ENCODE measurements at places on chromosomes 4 and X.

- DNase-seq: no peak
These were observed 142.7 kb downstream of the NPNT start for GRCh38 chr4:106038012-106038411.

DNA sequence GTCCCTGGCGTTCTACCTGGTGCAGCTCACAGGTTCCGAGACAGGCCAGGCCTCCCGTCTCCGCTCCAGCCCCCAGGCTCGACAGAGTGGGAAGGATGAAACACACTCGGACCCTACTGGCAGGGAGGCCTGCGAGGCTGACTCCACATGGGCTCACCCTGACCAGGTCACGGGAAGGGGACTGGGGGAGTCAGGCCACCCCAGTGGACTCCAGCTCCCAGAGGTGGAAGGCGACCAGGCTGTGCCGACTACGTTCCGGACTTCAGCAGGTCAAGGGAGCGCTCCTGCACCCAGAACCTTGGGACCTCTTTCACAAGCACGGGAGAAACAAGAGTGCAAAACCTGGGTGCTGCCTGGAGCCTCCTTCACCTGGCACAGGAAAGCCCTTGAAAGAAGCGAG lies 4.6 kb upstream of the IRAK1 start:
- no peak for DNase-seq

DNA sequence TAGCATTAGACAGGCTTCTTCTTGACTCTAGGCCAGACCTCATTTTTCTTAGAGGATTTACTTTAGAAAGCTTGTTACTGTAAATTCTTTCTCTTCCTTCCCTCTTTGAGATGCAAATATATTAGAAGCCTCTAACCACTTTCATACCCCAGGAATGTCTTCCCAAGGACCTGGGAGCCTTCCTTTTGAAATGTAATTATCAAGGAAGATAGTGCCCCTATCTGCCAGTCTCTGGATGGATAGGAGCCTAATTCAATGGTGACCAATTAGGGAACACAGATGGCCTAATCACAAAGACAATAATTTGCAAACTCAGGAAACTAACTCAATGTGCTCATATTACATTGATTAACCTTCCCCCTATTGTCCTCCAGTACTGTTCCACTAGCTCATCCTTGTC lies 145.6 kb upstream of the DCAF8L1 start:
- DNase-seq: no peak

DNA sequence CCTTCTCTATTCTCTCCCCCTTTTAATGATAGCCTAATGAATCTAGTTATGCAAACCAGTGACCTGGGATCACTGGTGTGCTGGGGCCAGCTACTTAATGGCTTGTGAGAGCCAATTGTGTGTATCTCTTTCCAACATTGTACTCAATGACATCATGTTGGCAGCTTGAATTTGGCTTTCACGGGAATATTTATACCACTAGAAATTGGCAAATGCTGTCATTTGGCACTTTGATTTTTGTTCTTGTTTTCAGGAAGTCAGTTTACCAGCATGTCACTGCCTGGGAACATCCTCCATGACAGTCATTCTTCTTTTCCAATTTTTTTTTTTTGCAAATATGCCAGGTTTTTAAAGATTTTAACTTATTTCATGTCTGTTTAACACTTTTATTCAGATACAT lies 1685.3 kb downstream of the STIM2 start:
- DNase-seq: no peak

GRCh38 chr4:20395160-20395773 lies 143.6 kb downstream of the SLIT2 start:
- DNase-seq: peak; percentile 59

DNA sequence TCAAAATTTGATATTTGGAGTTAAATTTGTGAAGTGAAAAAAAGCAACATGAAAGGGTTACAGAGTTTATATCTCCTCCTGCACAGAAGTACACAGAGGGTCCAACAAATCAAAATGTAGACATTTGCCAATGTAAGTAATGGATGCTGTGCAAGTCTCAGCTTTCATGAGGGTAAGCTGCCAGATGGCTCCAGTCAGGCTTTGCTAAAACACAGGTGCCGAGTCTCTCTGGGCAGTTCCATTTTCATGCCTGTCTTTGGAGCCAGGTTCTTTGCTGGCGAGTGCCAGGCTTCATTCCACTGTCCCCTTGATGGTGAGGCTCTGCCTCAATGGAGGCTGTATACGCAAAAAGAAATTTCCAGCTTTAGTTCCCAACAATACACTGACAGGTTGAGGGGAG lies 27.9 kb downstream of the SLC4A4 start:
- DNase-seq: no peak

GRCh38 chrX:114842181-114842580 lies 175.2 kb downstream of the IL13RA2 start:
- DNase-seq: no peak

- DNase-seq: no peak
These were observed 2.1 kb upstream of the RHOH start for GRCh38 chr4:40194602-40195161.

GRCh38 chr4:56859841-56860240 lies 38.3 kb upstream of the SPINK2 start:
- DNase-seq: no peak

GRCh38 chr4:177901786-177902185 lies 459.5 kb upstream of the AGA start:
- no peak for DNase-seq

DNA sequence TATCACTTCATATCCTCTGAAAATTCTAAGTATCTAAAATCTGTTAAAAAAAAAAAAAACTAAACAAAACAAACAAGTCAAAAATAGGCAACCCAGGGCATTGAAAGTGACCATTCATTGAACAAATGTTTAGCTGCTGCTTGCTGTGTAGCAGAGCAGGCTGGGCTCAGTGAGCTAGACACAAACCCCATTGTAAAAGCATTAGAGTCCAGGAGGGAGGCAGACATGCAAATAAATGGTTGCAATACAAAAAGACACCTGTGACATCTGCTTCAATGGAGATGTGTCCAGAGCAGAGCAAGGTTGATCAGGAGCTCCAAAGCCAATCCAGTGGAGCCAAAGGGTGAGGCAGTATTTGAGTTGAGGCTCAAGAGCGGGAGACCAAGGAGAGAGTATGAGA lies 267.3 kb upstream of the GATB start:
- no peak for DNase-seq

DNA sequence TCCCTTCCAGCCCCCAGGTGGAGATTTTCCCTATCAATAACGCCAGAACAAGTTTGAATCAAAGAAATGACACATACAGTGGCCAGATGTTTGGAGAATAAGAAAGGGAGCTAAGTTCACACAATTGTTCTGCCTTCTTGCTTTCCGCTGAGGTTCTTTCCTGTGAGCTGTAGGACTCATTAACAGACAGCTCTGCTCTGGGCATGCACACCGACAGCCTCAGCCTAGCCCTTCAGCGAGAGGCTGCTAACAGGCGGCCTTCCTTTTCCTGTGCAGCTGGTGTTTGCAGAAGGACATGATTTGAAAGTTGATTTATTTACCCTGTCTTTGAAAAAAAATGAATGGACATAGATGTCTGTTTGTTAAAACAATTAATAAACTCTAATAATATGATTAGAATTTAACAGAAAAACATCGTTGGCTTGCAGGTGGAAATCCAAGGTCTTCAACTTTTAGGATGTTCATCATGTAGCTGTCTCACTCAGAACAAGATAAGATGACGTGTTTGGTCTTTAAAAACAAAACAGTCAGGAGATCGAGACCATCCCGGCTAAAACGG lies 183.3 kb downstream of the KDR start:
- DNase-seq: no peak

GRCh38 chrX:16063921-16064320 lies 59.4 kb upstream of the GRPR start:
- no peak for DNase-seq

GRCh38 chrX:54044126-54044876 lies at the start of gene PHF8:
PHF8 (minus strand) TSS chrX:54044473; CDS start chrX:54042728, 1,745 bp downstream.
- DNase-seq: peak; percentile 93

GRCh38 chrX:10106806-10107205 lies 50.0 kb upstream of the CLCN4 start:
- DNase-seq: no peak

- no peak for DNase-seq
These were observed 13.1 kb downstream of the SLC25A5 start for GRCh38 chrX:119481323-119481801.

GRCh38 chr4:61376301-61376700 lies 176.2 kb downstream of the ADGRL3 start:
- DNase-seq: no peak

GRCh38 chrX:150508451-150509367 lies 59.7 kb upstream of the MTM1 start:
- DNase-seq: no peak

GRCh38 chr4:184424993-184425758 lies 49.2 kb downstream of the IRF2 start:
- DNase-seq: no peak

GRCh38 chr4:110480746-110481271 lies 4.9 kb downstream of the ENPEP start:
- DNase-seq: no peak

- no peak for DNase-seq
These were observed 551.4 kb upstream of the IGFBP7 start for GRCh38 chr4:57661517-57662090.

DNA sequence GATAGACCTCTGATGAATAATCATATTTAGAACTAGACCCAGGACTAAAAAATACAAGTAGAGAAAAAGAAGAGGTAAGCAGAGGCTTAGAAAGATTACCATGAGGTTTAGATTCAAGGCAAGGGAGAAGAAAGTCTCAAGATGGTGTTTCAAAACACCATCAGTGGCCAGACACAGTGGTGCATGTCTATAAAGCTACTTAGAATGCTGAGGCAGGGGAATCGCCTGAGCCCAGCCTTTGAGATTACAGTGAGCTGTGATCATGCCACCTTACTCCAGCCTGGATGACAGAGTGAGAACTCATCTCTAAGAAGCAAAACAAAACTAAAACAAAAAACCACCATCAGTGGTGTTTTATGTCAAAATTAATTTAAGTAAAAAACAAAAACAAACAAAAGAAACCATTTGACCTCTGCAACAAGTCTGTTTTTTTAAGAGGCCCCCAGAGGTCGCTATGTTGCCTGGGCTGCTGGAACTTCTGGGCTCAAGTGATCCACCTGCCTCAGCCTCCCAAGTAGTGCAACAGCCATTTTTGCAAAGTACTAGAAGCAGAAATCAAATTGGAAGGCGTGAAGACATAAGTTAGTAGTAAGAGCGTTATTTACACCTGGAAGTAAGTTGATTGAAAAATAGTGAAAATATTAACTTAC lies 784.3 kb downstream of the ADGRL3 start:
- peak; percentile 15 for DNase-seq

DNA sequence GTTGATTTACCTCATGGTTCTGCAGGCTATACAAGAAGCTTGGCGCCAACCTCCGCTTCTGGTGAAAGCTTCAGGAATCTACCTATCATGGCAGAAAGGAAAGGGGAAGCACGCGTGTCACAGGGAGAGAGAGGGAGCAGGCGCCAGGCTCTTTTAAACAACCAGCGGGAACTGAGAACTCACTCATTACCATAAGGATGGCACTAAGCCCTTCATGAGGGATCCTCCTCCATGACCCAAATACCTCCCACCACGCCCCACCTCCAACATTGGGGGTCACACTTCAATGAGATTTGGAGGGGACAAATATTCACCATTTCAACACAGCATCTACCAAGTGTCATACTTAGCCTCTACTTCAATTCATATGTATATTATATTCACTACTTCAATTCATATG lies 18.8 kb upstream of the TBC1D8B start:
- DNase-seq: no peak

- DNase-seq: peak; percentile 49
These were observed 25.5 kb upstream of the MORC4 start for GRCh38 chrX:107025545-107025944.

GRCh38 chr4:180734753-180735432 lies 1508.3 kb upstream of the TENM3 start:
- DNase-seq: no peak

- no peak for DNase-seq
These were observed 288.1 kb downstream of the DCTD start for GRCh38 chr4:182629096-182629495.

DNA sequence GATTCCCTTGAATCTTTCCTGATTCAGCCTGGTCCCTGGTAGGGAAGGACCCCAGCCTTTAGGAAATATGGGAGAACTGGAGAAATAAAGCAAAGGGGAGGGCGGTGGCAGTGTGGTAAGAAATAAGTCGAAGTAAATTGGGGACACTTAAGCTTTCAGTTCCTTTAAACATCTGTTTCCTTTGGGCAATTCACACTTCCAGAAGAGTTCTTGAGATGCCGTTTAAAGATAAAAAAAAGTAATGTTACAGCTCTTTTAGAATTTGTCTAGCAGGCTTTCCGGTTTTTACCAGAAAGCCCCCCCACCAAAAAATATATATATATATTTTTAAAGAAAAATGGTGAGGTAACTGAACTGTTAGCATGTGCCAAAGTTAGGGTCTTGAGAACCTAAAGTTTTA lies 46.6 kb downstream of the TSPAN7 start:
- DNase-seq: no peak

DNA sequence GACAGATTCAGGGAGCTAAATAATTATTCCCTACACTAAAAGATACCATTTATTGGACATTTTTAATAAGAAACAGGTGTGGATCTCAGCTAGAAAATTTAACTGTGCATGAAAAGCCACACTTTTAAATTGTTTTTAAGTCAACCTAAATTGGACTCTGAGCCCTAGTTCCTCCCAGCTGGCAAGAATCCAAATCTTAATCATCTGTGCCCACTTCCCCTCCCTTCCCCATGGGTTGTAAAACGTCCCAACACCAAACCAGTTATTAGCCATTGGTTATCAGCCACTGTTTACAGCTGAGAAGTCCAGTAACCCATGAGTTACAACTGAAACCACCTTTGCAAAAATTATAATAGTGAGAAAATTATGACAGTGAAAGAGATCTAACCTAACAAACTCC lies 125.6 kb upstream of the S100G start:
- no peak for DNase-seq

GRCh38 chr4:185583813-185584212 lies 48.5 kb upstream of the PDLIM3 start:
- no peak for DNase-seq

DNA sequence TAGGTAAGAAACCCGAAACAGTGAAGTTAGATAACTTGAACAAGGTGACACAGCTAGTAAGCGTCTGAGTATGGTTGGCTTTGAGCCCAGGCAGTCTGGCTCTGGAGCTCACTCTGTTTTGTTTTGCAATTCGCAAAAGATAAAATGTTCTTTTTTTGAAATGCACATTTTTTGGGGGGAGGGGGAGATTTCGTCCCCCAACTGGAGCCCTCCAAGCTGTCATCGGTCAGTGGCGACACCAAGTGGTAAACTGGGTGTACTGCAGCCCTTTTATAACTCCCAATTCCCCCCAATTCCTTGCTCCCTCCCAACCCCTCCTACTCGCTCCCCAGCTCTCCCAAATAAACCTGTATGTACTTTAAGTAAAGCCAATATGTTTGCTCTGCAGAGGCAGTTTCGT lies 2.8 kb upstream of the CLCN5 start:
- peak; percentile 35 for DNase-seq

Measured in ELR (cell line).